ENCODE measurements at places on chromosomes 7 and 10. TPM values are rescaled to one million over a fixed set of nuclear protein-coding genes. Genes with fewer than 3 reads are reported as not detected.

DNA sequence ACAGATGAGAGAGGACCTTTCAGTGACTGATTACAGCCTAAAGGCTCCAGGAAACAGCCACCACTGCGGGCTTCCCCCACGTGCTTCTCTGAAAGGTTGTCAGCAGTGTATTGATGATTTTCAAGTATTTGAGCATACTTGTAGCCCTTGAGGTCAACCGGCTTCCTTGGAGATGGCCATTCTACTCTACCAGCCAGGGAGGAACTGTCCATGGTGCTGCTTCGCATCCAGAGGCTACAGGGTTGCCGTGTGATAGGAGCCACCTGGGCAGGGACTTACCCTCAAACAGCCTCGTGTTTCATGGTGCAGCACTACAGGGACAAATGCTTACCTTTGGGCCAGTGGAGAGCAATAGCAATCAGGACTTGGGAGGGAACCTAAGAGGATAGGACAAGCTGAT lies 179.5 kb downstream of the DPP6 start:
- no peak for DNase-seq

GRCh38 chr7:76234931-76235441 lies 33.3 kb downstream of the SRRM3 start:
- DNase-seq, result no peak

ZNF467 gene
- total RNA-seq, result 3.6 TPM

DNA sequence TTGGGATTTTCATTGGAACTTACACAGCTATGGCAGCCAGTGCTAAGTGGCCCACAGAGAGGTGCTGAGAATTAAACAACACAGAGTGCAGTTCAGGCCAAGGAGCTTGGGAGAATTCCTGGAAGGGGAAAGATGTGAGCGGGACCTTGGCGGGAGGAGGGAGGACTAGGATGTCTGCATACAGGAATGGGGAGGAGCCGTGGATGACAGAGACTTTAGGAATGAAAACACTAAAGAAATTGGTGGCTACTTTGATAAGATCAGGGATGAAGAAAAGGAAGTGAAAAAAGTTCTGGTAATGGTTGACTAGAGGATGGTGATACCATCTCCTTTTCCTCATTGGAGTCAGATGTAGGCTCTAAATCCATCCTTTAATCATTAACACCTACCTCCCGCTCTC lies 234.2 kb upstream of the FZD8 start:
- DNase-seq, result no peak

- no peak for DNase-seq
These were observed 67.0 kb upstream of the ATRNL1 start for GRCh38 chr10:115026056-115026745.

GRCh38 chr7:5063698-5064097 lies 18.0 kb downstream of the RBAK start:
- no peak for DNase-seq

CDHR1 gene
- total RNA-seq, result 1.7 TPM

DNA sequence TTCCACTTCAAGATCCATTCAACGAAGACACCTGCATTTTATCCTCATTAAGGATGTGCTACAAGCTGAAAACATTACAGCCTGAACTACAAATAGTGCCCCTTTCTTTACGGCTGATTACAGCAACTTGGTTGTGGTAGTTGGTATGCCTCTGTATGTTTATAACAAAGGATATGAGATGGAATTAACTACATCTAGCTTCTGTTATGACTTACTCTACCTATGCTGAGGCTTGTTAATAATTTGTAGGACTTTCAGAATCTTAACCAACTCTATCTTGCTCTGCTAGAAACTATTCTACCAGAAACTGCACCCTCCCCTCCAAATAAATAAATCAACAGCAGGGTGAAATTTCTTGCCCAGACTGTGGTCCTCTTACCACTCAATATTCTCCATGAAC lies 448.1 kb downstream of the GRM8 start:
- no peak for DNase-seq

BMPER gene
- total RNA-seq, result 13.3 TPM

AS3MT gene
- total RNA-seq, result 8.9 TPM

DNA sequence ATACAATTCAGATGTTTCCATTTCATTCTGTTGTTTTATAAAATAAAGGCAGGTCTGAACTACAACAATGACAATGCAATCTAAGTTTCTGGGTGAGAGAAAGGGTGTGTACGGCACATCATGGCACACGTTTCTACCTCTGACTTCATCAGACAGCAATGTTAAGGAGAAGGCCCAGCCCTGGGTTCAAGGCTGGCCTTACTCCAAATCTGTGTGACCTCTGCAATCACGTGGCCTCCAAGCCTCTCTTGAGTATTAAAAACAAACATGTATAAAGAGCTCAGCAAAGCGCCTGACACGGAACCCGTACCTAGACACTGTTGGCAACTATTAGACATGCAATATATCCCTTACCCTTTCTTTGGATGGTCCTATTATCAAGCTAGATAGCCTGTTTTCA lies 114.1 kb downstream of the LARP4B start:
- no peak for DNase-seq

NEBL gene
- total RNA-seq, result 29.3 TPM

PTPN20 gene
- total RNA-seq, result 3.2 TPM

DNA sequence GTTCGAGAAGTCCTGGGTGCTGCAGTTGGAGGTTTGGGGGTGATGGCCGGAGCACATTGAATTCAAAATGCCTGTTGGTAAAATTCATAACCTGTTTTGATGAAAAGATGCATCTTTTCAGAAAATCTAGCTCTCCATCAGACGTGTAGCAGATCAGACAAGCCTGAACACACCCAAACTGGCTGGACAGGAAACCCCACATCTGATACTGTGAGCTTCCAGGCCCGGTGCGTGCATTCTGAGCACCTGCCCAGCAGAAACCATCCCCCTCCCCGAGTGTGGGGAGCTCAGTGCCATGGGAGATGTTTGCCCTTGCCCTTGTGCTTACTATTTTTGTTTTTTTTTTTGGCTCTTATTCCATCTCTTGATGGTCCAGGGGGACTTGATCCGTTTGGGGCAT lies 417.1 kb downstream of the TCERG1L start:
- no peak for DNase-seq

Measured in skin of body (tissue), 3 donors.